Stimulated activated naive CD4-positive, alpha-beta T cell (primary cell): ENCODE measurements at places on chromosomes 5 and 9.

- no peak for DNase-seq
Measured at GRCh38 chr9:72185561-72185960, 36.3 kb downstream of the GDA start.

- no peak for DNase-seq
Measured at GRCh38 chr5:73286896-73287295, 113.9 kb downstream of the TMEM174 start.

GRCh38 chr5:169634606-169635005 is 2.5 kb upstream of the DOCK2 start:
- DNase-seq = no peak

DNA sequence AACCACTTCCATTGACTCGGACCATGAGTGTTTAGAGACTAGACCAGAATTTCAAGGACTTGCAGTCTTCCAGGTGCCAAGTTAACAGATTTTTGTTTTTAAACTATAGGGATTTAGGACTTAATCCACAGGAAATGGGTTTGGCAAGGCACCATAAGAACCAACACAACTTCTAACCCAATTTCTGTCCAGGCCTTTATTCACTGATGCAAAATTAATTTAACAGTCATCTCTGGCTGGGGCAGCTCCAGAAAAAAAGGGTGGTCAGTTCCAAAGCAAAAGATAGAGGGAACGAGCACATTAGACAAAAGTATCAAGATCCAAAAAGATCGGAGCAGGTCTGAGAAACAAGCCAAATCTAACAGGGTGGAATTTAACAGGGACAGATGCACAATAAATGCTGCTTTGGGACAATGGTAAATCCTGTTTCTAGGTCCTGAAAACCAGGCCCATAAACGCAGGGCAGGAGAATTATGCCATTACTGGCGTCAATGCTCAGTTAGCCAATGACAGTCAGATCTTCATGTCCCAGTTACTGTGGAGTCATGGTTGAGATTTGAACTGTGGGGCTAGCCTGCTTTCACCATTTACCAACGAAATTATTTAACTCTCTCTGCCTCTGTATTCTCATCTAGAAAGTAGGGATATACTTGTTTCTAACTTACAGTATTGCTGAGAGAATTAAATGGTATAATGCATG is 590.8 kb upstream of the BRINP1 start:
- no peak for DNase-seq

DNA sequence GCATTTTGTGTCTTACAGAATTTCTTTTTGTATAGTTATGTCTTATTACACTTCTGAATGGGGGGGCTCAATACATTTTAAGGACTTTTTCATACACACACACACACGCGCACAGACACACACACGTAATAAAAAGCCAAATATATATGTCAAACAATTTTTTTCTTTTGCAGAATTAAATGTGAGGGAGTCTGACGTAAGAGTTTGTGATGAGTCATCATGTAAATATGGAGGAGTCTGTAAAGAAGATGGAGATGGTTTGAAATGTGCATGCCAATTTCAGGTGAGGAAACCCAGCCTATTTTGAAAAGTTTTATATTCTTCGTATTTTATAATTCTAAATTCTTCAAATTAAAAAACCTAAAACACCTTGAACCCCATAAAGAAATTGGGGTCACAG is 25.6 kb downstream of the TMEFF1 start:
- DNase-seq = no peak

- no peak for DNase-seq
Measured at GRCh38 chr5:128341056-128341455, 197.0 kb downstream of the FBN2 start.

- DNase-seq = no peak
Measured at GRCh38 chr5:60960591-60960990, 15.6 kb downstream of the NDUFAF2 start.

DNA sequence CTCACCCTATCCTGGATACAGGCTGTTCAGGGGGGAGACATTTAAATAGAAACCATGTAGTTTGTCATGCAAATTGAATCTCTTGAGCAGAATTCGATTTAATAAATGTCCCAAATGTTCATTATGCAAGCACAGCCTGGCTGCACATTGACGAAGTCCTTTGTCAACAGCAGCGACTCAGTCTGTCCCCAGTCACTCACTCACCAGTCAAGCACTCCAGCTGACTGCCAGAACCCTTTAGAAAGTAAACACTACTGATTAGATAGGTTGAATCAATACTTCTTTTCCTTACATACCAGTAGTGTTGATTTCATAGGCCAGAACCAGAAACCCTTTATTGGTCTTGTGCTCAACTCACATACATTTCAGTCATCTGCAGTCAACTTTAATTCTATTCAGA is 27.5 kb downstream of the CDH6 start:
- no peak for DNase-seq

GRCh38 chr5:66515209-66515608 is 81.0 kb upstream of the MAST4 start:
- no peak for DNase-seq

GRCh38 chr5:78345485-78345884 is 14.9 kb upstream of the SCAMP1 start:
- no peak for DNase-seq

DNA sequence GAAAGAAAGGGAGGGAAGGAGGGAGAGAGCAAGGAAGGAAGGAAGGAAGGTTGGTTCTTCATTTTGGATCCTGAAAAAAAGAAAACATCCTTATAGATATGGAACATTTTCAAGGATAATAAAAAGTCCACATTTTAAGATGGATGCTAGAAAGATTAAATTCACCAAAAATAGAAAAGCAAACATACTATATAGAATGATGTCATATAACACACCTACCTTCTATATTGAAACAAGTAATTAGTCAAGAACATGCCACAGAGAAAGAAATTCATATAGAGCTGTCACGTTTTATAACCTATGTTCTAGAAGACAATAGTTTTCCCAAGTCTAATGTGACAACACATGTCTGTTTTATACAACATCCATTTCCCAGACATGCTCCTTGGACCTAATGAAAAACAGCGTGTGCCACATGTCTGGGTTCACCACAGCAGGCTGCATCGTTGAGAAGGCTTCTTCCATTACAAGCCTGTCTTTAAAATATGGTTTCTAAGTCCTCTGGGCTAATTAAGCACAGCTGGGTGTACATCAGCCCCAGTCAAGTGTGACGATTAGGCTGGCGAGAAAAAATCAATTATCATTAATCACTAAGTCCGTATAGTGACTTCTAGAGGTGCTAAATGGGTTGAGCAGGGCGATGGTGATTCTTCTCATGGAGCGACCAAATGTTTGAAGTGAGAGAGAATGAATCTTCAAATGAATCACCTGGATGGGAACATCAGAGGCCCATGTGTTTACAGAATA is 301.8 kb downstream of the TLE1 start:
- no peak for DNase-seq

- no peak for DNase-seq
Measured at GRCh38 chr5:39376293-39376714, 12.0 kb upstream of the C9 start.

DNA sequence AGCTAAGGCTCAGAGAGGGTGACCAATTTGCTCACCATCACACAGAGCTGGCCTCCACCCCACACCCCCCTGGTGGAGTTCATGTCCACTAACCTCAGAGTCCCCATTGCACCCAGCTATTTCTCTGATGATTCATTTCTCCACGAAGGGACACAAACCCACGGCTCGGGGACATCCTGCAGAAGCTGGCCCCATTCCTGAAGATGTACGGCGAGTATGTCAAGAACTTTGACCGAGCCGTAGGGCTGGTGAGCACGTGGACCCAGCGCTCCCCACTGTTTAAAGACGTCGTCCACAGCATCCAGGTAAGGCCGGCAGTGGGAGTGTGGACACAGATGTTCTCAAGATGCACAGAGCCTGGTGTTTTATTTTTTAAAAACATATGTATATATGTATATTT is 52.6 kb upstream of the SUSD3 start:
- no peak for DNase-seq

GRCh38 chr5:30505014-30505886 is 688.2 kb upstream of the CDH6 start:
- DNase-seq = no peak

- DNase-seq = no peak
Measured at GRCh38 chr5:134541736-134542376, 16.4 kb downstream of the JADE2 start.

- DNase-seq = no peak
Measured at GRCh38 chr5:22910523-22910922, 57.4 kb upstream of the CDH12 start.

GRCh38 chr9:86723346-86723745 is 224.0 kb downstream of the GAS1 start:
- DNase-seq = no peak

GRCh38 chr9:89864731-89865130 is 259.9 kb downstream of the GADD45G start:
- no peak for DNase-seq

GRCh38 chr9:73133022-73133651 is 18.5 kb upstream of the ANXA1 start:
- DNase-seq = peak; percentile 37

DNA sequence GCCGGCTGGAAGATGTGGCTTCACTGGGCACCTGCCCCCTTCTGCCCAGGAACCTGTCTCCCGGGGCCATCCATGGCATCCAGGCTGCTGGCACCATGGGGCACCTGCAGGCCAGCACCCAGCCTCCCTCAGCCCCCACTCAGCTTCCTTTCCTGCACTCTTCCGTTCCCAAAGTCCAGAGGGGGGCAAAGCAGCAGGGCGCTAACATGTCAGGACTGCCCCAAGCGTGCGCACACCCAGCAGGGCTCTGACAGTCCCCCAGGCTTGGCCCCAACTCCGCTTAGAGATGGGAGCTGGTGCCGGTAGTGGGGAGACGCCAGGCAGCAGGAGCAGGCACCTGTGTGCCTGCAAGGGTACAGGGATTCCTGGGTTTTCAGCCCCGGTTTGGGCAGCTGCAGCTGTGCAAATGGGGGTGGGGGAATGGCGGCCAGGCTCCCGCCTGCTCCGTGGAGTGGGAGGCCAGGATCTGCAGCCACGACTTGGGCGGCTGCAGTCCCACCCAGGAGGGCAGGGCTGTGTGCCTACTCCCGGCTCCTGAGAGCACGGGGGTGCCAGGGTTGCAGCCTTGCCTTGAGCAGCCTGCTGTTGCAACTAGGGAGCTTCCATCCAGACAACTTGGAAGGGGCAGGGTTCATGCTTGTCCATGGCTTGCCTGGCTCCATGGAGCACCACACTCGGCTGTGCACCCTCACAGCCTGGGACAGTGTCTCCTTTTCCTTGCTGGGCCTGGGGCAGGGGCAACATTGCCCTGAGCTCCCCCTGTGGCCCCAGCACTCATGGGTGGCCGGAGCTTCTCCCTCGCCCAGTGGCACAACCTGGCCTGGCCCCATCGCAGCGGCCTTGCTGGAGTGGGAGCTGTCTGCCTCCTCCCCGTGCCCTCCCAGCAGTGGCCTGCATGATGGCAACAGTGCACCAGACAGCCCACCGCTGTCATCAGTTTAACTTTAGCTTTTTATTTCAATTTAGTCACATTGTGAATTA is 561.1 kb downstream of the MTRR start:
- no peak for DNase-seq

DNA sequence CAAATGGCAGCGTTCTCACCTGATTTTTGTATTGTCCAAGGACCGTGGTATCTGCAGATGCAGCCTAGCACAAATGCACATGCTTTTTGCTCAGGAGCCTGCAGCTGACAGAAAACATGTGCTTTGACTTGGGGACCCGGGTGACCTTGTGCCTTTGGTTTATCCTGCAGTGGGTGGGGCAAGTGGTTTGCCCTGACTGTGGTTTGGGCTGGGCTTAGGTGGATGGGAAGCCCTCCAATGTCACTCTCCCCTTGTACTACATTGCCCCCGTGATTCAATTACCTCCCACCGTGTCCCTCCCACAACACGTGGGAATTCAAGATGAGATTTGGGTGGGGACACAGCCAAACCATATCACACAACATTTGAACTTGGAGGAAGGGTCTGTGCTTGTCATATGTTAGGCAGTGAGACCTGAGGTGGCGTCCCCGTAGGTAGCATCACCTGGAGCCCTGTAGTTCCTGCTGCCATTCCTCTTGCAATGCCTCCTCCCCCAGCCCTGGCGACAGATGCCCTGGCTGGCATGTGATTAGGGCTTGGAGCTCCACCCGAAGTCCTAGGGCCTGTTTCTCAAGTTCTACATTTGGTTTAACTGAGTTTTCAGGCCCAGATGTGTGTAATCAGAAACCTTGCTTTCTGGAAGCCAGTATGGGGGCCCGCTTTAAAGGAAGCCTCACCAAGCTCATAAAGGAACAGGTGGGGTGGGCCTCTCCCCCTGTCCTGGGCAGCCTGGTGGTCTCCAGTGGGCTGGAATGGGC is 2.1 kb downstream of the ANKRD33B start:
- DNase-seq = no peak

GRCh38 chr5:107294211-107294550 is 376.6 kb downstream of the EFNA5 start:
- DNase-seq = no peak

DNA sequence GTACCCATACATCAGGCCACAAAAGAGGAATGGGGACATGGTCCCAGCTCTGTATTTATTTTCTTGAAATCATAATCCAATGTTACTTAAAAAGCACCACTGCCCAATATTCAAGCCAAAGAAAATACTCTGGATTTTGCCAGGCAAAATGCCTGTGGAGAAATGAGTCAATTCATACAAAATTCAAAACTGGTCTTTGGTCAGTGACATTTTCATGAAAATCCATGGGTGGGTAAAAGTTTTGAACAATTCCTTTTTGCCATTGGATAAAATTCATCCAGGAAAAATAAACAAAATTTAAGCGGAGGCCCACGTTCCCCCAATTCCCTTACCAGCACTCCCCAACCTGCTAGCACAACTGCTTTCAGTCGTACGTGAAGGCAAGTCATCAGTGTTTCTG is 186.2 kb downstream of the GLIS3 start:
- no peak for DNase-seq

- no peak for DNase-seq
Measured at GRCh38 chr5:127934791-127935256, 148.7 kb upstream of the SLC12A2 start.

GRCh38 chr9:859251-859650 is 17.8 kb downstream of the DMRT1 start:
- no peak for DNase-seq

DNA sequence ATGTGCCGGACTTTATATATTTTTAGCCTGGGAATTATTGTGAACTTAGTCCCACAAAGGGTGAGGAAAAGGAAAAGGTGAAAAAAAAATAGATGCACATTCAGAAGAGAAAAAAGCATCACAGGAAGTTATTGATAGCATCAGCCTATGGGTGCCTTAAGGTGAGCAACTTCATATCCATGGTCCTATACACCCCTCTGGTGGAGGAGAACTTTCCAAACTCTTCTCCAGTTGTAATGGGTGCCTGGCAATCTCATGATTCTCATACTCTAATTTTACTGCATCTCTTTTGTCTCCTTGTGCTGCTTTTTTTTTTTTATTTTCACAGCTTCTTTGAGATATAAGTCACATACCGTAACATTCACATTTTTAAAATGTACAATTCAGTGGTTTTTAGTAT is 107.4 kb downstream of the JAKMIP2 start:
- no peak for DNase-seq
